Breast epithelium (tissue), 4 donors: ENCODE measurements at places on chromosomes 3 and 15. TPM values are rescaled to one million over a fixed set of nuclear protein-coding genes. Genes with fewer than 3 reads are reported as not detected.

Gene ALDH1A2
- total RNA-seq: 11.1 TPM

- H3K4me1 ChIP-seq: no peaks in the 10 kb centered on the region
- DNase-seq: no peak
- H3K4me3 ChIP-seq: no peak overlapping the region
- no peaks in the 10 kb centered on the region for H3K27me3 ChIP-seq
Measured at GRCh38 chr15:62099094-62099601, 32.4 kb downstream of the C2CD4A start.

- no peaks in the 10 kb centered on the region for H3K27me3 ChIP-seq
- DNase-seq: no peak
- no peak overlapping the region for H3K4me3 ChIP-seq
- H3K4me1 ChIP-seq: peaks cover 9% of the 10 kb centered on the region
- H3K27ac ChIP-seq: no peak overlapping the region
Measured at GRCh38 chr3:25038271-25038670, 389.8 kb upstream of the RARB start.

DNA sequence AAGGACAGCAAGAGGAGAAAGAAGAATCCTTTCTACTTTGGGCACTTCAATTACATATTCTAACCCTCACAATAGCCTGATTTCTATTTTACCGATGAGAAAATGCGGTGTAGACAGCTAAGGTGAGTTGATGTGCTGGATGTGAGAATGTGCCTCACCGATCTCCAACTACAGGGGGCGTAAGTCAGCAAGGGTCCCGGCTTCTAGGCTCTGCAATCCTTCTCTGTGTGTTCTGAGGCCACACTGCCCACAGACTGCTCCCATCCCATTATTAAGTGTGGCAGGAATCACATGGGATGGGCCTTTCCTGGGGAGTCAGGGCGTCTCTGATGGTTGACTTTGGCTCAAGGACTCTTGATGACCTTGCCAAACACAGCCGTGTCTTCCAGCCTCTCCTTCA, 23.6 kb upstream of the RPL35A start:
- H3K27me3 ChIP-seq: no peaks in the 10 kb centered on the region
- no peak overlapping the region for H3K4me3 ChIP-seq
- no peak overlapping the region for H3K27ac ChIP-seq
- no peak for DNase-seq
